HCT116 (cell line): ENCODE measurements at places on chromosomes 7 and 10.
A peak's percentile ranks its signal among the peaks of the same experiment; 100 is the strongest.

GRCh38 chr10:120521880-120522279 lies 64.9 kb downstream of the PLPP4 start:
- H3K4me3 ChIP-seq, result no peak overlapping the region
- no peak overlapping the region for H3K27ac ChIP-seq
- no peak for DNase-seq
- no peaks in the 10 kb centered on the region for H3K4me1 ChIP-seq

DNA sequence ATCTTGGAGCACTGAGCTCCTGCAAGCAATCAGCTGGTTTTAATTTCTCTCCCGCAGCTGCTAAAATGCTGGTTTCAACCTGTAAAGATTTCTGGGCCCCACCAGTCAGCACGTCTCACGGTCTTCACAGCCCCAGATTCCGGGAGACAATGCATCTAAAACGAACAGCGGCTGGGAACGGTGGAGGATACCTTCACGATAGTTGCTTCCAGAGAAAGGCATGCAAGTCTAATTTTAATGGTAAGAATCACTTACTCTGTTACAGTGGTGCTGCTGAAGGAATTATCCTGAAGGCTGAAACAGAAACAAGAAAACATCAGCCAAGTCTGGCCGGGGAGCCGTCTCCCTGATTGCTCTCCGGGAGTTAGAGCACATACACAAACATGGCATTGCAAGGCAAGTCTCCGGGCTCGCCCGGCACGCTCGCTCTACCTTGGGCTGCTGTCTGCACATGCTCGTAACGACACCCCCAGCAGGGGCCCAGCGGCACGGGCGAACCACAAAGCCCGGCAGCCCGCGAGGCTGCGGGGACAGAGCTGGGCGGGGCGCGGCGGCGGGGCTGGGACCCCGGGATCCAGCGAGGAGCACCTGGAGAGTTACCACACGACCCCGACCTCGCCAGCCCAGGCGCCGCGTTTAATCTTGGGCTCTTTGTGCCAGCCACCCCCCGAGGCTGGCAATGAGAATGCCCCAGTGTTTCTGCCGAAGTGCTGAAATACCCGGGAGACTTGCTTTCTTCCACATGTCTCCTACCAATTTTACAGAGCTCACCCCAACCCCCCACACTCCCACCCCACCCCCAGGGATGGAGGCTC lies at the start of gene FAM13C:
TSS of gene FAM13C (minus strand) at position 406 of the 815 bp plus-strand sequence. CDS start at position 317, 89 bp downstream.
- no peak within 1 kb of the TSS for H3K27ac ChIP-seq
- no peak for DNase-seq
- no peaks in the 10 kb centered on the region for H3K4me1 ChIP-seq
- 0 out of 2 replicates have a peak, but pooled peaks cover 5% of the 10 kb centered on the region for H3K27me3 ChIP-seq

DNA sequence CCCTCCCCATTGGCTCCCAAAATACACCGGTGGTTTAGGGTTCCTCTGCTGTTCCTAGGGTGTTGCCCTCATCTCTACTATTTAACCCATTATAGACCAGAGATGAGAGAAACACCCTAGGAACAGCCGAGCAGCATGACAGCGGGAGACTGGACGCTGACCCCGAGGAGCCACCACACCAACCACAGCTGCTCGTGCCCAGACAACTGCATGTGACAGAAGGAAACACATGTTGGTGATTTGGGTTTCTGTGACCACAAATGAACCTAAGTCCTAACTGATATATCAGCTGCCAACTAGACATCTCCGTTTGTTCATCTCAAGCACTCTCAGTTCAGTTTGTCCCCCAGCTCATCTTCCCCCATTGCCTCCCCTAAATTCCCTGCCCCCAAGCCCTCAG lies 13.4 kb downstream of the CFAP43 start:
- no peak overlapping the region for H3K27ac ChIP-seq
- no peaks in the 10 kb centered on the region for H3K4me1 ChIP-seq
- no peak for DNase-seq
- H3K4me3 ChIP-seq, result no peak overlapping the region

DNA sequence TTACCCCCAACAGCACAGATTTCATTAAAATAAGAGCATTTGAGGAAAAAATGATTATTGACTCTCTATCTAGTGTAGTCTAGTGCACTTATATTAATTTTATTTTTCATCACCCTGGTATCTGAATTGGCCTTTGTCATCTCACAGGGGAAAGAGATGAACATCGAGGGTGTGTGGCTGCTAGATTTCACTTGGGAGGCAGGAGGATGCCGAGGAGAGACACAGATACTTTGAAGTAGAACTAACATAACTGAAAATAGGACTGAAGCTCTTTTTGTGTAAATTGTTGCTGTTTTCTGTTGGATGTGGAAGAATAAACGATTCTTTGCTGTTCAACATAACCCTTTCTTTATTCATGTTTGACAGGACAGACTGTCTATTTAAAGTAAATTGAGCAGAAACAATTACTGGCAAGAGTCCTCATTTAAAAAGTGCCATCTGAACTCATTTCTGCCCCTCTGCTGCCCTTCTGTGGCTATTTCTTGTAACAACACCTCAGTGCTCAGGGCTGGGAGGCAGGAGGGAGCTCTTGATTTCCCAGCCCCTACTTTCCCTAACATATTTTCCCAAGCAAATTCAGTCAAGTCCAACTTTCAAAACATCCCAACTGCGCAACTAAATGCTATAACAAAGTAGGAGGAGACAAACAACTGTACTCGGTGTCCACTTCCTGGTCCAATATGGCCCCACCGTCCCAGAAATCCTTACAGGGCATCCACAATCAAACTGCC lies 15.6 kb downstream of the LYZL1 start:
- H3K4me1 ChIP-seq, result no peaks in the 10 kb centered on the region
- H3K4me3 ChIP-seq, result no peak overlapping the region
- H3K36me3 ChIP-seq, result no peaks in the 10 kb centered on the region
- H3K27me3 ChIP-seq, result no peaks in the 10 kb centered on the region
- DNase-seq, result peak; percentile 62

GRCh38 chr7:93219868-93220267 lies 6.4 kb downstream of the HEPACAM2 start:
- no peak overlapping the region for H3K4me3 ChIP-seq
- H3K4me1 ChIP-seq, result no peaks in the 10 kb centered on the region
- H3K27ac ChIP-seq, result no peak overlapping the region
- no peak for DNase-seq
- H3K27me3 ChIP-seq, result peaks cover 14% of the 10 kb centered on the region

DNA sequence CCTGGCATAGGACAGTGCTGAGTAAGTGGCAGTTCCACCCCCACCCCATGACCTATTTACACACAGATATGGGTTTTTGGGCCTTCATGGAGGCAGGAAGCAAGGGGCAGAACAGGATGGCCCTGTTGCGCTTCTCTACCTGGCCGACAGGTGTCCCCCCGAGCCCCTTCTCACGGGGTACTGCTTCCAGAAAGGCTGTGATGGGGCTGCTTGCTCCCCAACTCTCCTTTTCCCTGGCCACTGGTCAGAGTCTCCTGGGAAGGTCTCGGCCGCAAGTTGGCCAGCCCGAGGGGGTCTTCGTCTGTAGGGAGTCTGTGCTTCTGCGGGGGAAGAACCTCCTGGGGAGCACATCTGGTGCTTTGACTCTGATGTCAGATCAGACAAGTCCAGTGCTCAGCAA lies 139.8 kb upstream of the TNS3 start:
- H3K27ac ChIP-seq, result no peak overlapping the region
- H3K27me3 ChIP-seq, result no peaks in the 10 kb centered on the region
- peaks cover 10% of the 10 kb centered on the region for H3K4me1 ChIP-seq
- H3K4me3 ChIP-seq, result no peak overlapping the region
- no peak for DNase-seq

- H3K4me3 ChIP-seq, result no peak overlapping the region
- H3K4me1 ChIP-seq, result peaks cover 2% of the 10 kb centered on the region
- DNase-seq, result no peak
These were observed 14.2 kb upstream of the ZNF786 start for GRCh38 chr7:149104749-149105148.

DNA sequence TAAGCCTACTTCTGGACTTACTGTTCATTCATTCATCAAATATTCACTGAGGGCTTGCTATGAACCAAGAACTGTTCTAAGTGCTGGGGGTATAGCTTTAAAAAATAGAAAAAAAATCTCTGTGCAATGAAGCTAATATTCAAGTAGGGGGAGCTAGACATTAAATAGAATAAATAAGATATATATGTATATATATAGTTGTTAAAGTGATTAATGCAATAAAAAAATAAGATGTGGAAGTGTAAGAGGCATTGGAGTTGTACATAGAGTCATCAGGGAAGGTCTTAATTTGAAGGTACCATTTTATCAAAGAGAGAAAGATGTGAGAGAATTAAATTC lies 181.2 kb upstream of the AGR3 start:
- no peak for DNase-seq
- H3K4me1 ChIP-seq, result no peaks in the 10 kb centered on the region
- H3K27ac ChIP-seq, result no peak overlapping the region

DNA sequence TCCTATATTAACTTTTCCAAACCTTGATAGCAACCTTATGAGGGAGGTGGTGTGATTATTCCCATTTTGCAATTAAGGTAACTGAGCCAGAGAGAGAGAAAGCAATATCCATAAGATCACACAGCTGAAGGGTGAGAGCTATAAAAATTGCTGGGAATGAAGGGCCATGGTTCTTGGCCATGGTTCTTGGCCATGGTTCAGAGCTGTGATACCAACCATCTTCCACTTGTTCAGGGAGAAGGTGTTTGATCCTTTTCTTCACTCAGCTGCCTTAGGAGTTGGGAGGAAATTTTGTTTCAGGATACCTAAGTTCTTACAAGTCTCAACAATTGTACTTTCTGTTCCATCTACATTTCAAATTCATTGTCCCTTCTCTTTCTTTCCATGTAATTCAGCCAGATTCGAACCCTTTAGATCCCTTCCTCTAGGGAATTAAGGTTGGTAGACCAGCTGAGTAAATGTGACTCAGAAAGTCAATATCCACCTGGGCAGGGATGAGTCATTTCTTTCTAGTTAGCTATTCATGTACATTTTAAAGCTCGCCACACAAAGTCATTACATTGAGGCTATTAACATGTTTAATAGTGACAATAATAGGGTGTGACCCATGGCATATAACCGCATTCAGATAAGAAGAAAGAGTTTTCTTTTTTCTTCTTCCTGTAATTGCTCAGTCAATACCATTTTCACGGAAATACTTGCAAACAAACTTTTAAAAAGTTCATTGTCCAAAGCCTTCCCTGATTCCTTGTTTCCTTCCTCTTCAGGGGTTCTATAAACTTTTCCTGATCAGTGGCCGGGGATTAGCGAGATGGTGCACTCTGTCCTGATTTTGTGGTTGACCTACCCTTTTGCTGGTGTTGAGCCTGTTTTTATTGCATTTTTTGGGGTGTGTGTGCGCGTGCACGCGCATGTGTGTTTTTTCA lies 143.4 kb downstream of the TCF7L2 start:
- peaks cover 55% of the 10 kb centered on the region for H3K36me3 ChIP-seq
- no peaks in the 10 kb centered on the region for H3K27me3 ChIP-seq
- DNase-seq, result peak; percentile 87
- H3K27ac ChIP-seq, result peak overlapping the region; percentile 63
- H3K4me1 ChIP-seq, result peaks cover 68% of the 10 kb centered on the region

DNA sequence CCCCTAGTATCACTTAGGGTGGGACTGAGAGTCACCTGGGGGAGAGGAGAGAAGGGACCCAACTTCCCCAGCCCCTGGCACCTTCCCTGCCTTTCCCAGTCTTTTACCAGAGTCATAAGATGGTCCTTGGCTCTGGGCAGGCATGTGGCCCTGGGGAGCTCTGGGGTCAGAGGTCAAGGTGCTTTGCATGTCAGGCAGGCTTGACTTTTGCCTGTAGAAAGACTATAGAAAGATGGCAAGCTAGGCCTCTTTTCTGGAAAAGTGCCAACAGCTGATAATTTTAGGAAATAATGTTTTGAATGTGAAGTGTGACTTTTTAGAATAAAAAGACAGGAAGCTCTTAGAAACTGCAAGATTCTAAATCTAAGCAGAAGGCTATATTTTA lies 67.5 kb downstream of the MKI67 start:
- no peaks in the 10 kb centered on the region for H3K36me3 ChIP-seq
- H3K4me1 ChIP-seq, result no peaks in the 10 kb centered on the region
- no peak for DNase-seq
- H3K4me3 ChIP-seq, result no peak overlapping the region
- H3K27me3 ChIP-seq, result no peaks in the 10 kb centered on the region

DNA sequence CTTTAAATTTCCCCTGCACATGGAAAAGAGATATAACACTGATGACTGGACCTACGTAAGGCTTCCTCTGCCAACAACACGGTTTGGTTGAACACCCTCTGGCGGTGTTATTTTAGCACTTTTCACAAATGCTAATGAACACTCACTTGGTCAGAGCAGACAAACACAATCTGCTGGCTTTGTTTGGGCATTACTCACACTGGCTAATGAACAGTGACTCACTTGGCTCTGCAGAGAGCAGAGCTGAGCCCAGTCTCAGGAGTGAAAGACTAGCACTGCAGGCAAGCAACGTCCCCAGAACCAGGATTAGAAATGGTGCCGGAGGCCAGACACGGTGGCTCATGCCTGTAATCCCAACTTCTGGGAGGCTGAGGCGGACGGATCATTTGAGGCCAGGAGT lies 430.8 kb downstream of the PLXNA4 start:
- peaks cover 82% of the 10 kb centered on the region for H3K27me3 ChIP-seq
- H3K36me3 ChIP-seq, result no peaks in the 10 kb centered on the region

DNA sequence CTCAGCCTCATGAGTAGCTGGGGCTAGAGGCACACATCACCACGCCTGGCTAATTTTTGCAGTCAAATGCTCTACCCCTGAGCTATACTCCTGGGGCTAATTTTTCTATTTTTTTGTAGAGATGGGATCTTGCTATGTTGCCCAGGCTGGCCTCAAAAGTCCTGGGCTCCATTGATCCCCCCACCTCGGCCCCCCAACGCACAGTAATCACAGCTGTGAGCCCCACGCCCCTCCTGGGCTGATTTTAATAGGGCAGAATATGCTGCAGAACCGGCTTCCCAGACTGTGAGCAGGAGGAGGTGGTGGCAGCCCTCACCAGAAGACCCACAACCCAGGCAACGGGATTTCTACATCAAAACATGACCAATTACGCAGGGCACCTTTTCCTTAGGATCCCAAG lies 15.2 kb downstream of the BRAT1 start:
- DNase-seq, result no peak
- no peak overlapping the region for H3K27ac ChIP-seq
- no peaks in the 10 kb centered on the region for H3K27me3 ChIP-seq
- no peak overlapping the region for H3K4me3 ChIP-seq
- peaks cover 10% of the 10 kb centered on the region; the same call in 1 of the 2 replicates for H3K36me3 ChIP-seq

DNA sequence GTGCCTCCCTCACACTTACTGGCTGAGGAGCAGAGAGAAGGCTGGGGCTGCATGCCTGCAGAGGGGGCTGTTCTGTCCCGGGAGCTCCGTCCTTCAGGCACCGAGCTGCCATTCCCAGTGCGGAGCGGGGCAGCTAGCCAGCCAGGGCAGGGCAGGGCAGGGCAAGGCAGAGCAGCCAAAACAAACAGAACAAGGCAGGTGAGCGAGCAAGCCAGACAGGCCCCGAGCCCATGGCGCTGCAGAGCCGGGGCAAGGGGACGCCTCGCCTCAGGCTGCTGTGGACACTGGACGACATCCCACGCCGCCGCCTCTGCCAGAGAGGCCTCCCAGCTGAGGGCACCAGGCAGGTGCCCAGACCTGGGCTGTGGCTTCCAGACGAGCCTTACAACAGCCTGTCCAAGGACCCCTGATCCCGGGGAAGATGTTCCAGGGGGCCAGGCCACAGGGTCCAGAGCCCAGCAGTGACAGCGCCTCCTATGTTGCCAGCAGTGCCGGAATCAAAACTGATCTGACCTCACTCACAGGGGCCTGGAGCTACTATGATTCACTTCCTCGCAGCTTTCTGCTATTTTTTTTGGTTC lies 8.2 kb upstream of the NDST2 start:
- peaks cover 9% of the 10 kb centered on the region for H3K36me3 ChIP-seq
- no peak overlapping the region for H3K4me3 ChIP-seq
- no peaks in the 10 kb centered on the region for H3K4me1 ChIP-seq
- no peaks in the 10 kb centered on the region for H3K27me3 ChIP-seq
- DNase-seq, result no peak
